ENCODE measurements at places on chromosomes 3 and 15.

- DNase-seq, result no peak
Measured at GRCh38 chr3:62705721-62706120, 169.5 kb downstream of the CADPS start.

DNA sequence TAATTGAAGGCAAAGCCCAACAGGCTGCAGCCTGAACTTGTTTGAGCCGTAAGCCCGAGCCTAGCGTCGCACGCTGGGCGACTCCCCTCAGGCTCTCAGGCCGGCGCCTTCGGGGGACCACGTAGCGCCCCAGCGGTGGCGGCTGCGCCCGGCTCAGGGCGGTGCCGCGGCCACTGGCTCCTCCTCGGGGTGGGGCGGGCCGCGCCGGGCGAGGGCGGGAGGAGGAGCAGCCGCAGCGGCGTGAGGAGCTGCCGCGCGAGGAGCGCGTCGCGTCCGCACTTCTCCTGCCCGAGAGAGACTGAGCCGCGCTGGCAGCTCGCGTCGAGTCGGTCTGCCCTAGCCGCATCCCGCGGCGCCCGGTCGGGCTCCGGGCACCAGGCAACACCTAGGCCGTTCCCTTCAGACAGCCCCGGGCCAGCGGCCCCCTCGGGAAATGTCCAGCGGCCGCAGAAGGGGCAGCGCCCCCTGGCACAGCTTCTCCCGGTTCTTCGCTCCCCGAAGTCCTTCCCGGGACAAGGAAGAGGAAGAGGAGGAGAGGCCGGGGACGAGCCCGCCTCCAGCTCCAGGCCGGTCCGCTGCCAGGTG, at the start of gene CRYBG3:
TSS of gene CRYBG3 (plus strand) at position 238 of the 585 bp plus-strand sequence. CDS start at position 434, 196 bp downstream.
- DNase-seq, result peak; percentile 67

- peak; percentile 20 for DNase-seq
Measured at GRCh38 chr15:52481915-52482314, 46.8 kb downstream of the MYO5A start.

DNA sequence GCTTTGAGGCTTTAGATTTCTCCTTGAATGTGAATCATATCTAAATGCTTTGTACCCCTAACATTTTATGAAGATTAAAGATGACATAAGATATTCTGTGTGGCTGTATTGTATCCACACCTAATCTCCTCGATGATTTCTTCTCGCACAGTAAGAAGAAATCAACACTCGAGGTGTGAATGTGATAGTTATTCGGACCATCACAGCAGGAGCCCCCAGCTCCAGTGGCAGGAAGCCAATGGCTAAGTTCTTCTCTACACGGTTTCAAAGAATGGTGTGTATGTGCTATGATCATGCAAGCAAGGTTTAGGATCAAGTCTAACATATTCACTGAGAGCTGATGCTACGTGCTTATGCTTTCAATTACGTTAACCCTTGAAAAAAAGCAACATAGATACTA, 271.0 kb downstream of the SUCLG2 start:
- DNase-seq, result no peak

DNA sequence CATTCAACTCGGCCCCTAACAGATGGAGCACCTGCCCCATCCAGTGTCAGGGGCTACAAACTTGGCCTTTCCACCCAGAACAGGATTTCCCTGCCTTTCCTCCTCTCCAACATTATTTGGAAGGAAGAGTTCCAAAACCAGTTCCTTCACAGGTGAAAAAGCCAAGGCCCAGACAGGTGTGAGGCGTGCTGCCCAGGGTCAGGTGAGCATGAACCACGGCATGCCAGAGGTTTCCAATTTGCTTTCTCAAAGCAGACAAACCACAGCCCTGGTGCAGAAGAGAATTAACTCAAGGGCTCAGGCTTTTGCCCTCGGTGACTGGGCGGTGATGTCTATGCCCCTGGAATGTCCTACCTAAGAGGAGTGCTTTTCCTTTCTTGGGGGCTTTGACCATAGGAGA, 43.2 kb downstream of the LDHAL6B start:
- DNase-seq, result no peak

- no peak for DNase-seq
Measured at GRCh38 chr3:36832406-36832805, 68.1 kb upstream of the DCLK3 start.

DNA sequence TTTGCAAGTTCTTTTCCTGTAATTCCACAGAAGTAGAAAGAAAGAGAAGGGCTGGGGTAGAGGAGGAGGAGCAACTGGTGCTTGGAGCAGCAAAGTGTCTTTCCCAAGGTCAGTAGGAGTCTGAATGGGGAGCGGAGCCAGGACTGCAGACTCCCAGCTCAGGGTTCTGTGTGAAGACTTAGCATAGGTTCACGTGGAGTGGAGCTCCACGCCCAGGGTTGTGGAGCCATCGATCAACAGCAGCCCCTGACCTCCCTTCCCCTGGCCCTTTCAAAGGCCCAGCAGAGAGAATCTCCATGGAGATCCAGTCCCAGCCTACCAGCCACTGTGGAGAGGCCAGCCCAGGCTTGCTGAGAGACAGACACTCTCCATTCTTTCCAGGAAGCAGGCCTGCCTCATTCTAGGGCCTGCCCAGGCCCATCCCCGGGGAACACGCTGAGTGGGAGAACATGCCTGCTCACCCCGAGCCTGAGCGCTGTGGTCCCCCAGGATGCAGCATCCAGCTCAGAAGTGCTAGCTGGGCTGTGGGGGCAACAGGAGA, 62.1 kb downstream of the CORO2B start:
- DNase-seq, result no peak

GRCh38 chr3:11350374-11350773, 78.2 kb downstream of the ATG7 start:
- no peak for DNase-seq

GRCh38 chr3:76107935-76108570, 322.7 kb upstream of the ZNF717 start:
- DNase-seq, result no peak

DNA sequence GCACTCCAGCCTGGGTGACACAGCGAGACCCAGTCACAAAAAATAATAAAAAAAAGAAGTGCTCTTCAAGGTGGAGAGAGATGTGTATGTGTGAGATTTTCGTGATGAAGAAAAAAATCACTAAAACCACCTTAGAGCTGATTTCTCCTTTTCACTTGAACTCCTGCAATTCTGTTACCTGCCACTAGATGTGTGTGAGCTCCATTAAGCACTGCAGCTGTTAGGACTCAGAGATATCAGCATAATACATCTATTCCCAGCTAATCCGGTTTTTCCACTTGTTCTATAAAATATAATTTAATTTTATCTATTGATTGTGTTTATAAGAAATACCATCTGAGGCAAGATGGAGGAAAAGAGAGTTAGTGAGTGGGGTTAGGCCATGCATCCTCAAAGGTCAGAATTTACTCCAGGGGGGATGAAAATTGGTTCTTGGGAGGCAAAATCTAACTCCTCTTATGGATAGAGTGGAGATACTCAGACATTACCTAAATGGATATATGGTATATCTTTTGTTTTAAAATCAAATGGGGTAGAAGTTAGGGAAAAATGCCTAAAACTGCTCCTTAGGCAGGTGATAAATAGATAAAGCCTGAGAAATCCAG, 152.7 kb downstream of the IL20RB start:
- no peak for DNase-seq

- no peak for DNase-seq
Measured at GRCh38 chr3:112672716-112673541, 32.0 kb upstream of the CCDC80 start.

DNA sequence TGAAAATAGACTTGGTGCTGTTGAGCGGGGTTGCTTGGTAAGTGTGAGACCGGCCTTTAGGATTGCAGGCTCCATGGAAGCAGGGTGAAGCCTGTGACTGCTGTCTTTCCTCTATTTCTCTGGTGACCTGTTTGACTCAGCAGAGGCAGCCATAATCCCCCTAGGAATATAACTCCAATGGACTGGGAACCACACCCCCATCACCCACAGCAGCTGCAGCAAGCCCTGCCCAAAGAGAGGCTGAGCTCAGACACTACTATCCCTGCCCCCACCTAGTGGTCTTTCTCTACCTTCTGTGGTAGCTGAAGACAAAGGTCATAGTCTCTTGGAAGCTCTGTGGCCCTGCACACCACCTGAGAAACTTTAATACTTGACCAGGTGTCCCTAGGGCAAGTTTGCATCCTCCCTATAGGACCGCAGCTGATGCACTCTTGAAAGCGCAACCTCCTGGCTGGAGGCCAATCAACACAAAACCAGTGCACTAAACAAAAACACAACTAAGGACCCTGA, 133.6 kb upstream of the MRPL3 start:
- DNase-seq, result no peak

- DNase-seq, result no peak
Measured at GRCh38 chr15:97861529-97862260, 98.8 kb upstream of the ARRDC4 start.

- DNase-seq, result no peak
Measured at GRCh38 chr3:52210550-52211046, 12.6 kb downstream of the ALAS1 start.

All from stimulated activated CD8-positive, alpha-beta memory T cell treated with anti-CD3 and anti-CD28 coated beads, Interleukin-2, amount 100 ng/mL, for 1 hour (primary cell).